Panc1 (cell line): ENCODE measurements at places on chromosomes 5 and 9. TPM values are rescaled to one million over a fixed set of nuclear protein-coding genes. Genes with fewer than 3 reads are reported as not detected.

The RORB gene
- total RNA-seq, result 0.08 TPM

The HAPLN1 gene
- total RNA-seq, result 0.13 TPM

The REEP2 gene
- 6.5 TPM for total RNA-seq

The ANKDD1B gene
- 0.10 TPM for total RNA-seq

The CYLC2 gene
- not detected for total RNA-seq

The PCDHA12 gene
- total RNA-seq, result 10.0 TPM

The ADAMTS13 gene
- total RNA-seq, result 3.4 TPM

The KCNN2 gene
- not detected for total RNA-seq

The CSF1R gene
- 0.05 TPM for total RNA-seq

The AK8 gene
- total RNA-seq, result 0.39 TPM

The EIF4E1B gene
- total RNA-seq, result not detected

The GABRA1 gene
- total RNA-seq, result not detected

The SERF1B gene
- 49.3 TPM for total RNA-seq

The IL7R gene
- 0.90 TPM for total RNA-seq

The LCN15 gene
- 0.05 TPM for total RNA-seq

The S100Z gene
- total RNA-seq, result not detected

The PCDHGA10 gene
- 0.69 TPM for total RNA-seq

The RFESD gene
- total RNA-seq, result 2.2 TPM

The RLN2 gene
- not detected for total RNA-seq

The GFI1B gene
- 0.08 TPM for total RNA-seq

The FABP6 gene
- 0.31 TPM for total RNA-seq

The GNG10 gene
- total RNA-seq, result 40.0 TPM

The SPATA31A3 gene
- not detected for total RNA-seq

The CCNJL gene
- total RNA-seq, result 35.0 TPM

The ZNF354C gene
- total RNA-seq, result 4.3 TPM

The SPATA31D4 gene
- total RNA-seq, result not detected

The HTR1A gene
- total RNA-seq, result not detected

The FBLL1 gene
- total RNA-seq, result 7.5 TPM

The CAMK4 gene
- 0.39 TPM for total RNA-seq

The AJM1 gene
- 7.2 TPM for total RNA-seq

The MCTP1 gene
- 39.8 TPM for total RNA-seq

The SLC28A3 gene
- total RNA-seq, result not detected

The RANBP17 gene
- not detected for total RNA-seq

The SLC2A8 gene
- 55.7 TPM for total RNA-seq

The SOX30 gene
- total RNA-seq, result not detected

The PCDHB13 gene
- 1.0 TPM for total RNA-seq

The ARAP3 gene
- 2.5 TPM for total RNA-seq

The PHF24 gene
- total RNA-seq, result 0.08 TPM

The STC2 gene
- 32.2 TPM for total RNA-seq

The PAIP1 gene
- 127 TPM for total RNA-seq

The STARD4 gene
- 26.0 TPM for total RNA-seq

The LEAP2 gene
- total RNA-seq, result 1.4 TPM

The FBXO4 gene
- 5.7 TPM for total RNA-seq

The TMEM232 gene
- total RNA-seq, result 0.21 TPM

The ALDH7A1 gene
- total RNA-seq, result 52.9 TPM

The LAMC3 gene
- 16.4 TPM for total RNA-seq

The PLPP7 gene
- total RNA-seq, result 3.3 TPM

The LCN1 gene
- not detected for total RNA-seq

The BTNL3 gene
- total RNA-seq, result not detected

The OR1J2 gene
- total RNA-seq, result not detected

The WWC1 gene
- 29.4 TPM for total RNA-seq

The WDR38 gene
- not detected for total RNA-seq

The ELAVL2 gene
- not detected for total RNA-seq

The NUTM2F gene
- not detected for total RNA-seq

The CDKN2B gene
- 0.05 TPM for total RNA-seq

The PCDHA1 gene
- not detected for total RNA-seq

The DRD1 gene
- 1.0 TPM for total RNA-seq

The DNLZ gene
- total RNA-seq, result 26.5 TPM
